ENCODE measurements at places on chromosomes 3 and 15.

DNA sequence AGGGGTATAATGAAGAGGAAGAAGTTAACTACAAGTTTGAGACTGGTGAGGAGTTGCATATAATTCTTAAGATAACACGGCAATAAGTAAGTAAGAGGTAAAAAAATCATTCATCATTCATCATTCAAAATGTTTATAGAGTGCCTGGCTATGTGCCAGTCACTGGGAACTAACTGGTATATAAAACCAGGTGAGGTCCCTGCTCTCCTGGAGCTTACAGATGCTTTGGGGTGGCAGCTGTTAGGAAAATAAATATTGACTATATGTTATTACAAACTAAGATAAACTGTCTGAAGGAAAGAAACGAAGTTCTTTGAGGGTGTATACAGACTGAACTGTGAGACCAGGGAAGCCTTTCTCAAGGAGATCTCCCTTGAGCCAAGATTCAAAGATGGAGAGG, 2.9 kb downstream of the CASR start:
- DNase-seq: no peak

DNA sequence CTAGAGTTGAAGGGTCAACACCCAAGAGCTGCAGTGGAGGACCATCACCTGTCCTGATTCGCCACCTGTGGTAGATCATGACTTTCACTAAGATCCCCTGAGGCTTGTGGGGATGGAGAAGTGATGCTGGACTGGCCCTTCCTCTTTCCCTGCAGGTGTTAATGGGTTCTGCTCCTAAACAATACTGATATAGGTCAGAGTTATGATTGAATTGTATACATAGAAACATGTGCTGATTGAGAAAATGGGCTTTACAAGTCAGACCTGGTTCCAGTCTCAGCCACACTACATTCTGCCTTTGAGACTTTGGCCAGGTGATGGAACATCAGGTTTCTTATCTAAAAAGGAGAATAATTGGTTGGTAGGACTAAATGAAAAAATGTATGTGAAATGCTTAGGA, 418.9 kb upstream of the TPRG1 start:
- DNase-seq: no peak

- DNase-seq: no peak
Observed at GRCh38 chr15:100043692-100044091, 298.1 kb downstream of the ADAMTS17 start.

GRCh38 chr3:128426128-128426921, 40.4 kb downstream of the DNAJB8 start:
- DNase-seq: peak; percentile 36

- DNase-seq: no peak
Observed at GRCh38 chr3:41224120-41224806, 25.0 kb downstream of the CTNNB1 start.

DNA sequence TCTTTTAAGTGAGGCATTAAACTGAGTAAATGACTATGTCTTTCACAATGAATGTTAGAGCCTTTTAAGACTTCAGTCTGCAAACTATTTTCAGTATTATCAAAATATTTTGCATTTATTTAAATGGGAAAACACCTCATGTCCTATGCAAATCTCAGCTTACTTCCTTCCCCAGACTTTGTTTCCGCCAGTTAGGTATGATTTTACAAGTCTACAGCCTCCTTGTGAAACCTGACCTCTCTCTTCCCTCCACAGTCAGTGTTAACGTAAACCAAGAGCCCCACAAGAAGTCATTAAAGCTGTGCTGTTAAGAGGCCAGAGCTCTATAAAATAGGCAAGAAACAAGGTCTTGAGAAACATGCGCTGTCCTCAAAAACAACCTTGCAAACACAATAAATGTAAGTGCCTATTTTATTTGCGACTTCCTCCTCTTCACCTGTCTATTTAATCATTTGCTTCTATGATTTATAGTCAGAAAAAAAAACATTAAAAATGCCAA, 48.3 kb downstream of the PRTG start:
- no peak for DNase-seq

- no peak for DNase-seq
Observed at GRCh38 chr3:34185301-34185700, 386.9 kb downstream of the PDCD6IP start.

GRCh38 chr15:99248000-99248715, 1.2 kb downstream of the TTC23 start:
- DNase-seq: no peak

DNA sequence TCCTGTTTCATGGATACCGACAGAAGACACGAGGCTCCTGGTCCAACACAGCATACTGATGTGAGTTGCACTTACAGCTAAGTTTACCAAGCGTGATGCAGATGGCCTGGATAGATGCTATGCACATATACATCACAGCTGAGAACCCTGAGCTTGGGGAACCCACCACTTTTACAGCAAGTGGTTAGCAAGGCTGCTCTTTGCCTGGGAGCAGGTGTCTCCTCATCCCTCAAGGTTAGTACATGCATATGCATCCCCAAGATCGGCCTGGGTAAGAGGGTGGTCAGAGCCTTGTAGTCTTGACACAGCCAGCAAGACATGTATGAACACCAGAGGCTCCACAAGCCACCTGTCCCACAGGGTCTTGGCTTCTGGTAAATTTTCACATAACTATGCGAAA, 28.3 kb downstream of the LRRC2 start:
- DNase-seq: no peak

GRCh38 chr3:73203101-73203500, 141.6 kb downstream of the EBLN2 start:
- no peak for DNase-seq

- no peak for DNase-seq
Observed at GRCh38 chr15:73936181-73936580, 9.9 kb downstream of the LOXL1 start.

- DNase-seq: no peak
Observed at GRCh38 chr3:100090669-100091005, 23.7 kb downstream of the FILIP1L start.

DNA sequence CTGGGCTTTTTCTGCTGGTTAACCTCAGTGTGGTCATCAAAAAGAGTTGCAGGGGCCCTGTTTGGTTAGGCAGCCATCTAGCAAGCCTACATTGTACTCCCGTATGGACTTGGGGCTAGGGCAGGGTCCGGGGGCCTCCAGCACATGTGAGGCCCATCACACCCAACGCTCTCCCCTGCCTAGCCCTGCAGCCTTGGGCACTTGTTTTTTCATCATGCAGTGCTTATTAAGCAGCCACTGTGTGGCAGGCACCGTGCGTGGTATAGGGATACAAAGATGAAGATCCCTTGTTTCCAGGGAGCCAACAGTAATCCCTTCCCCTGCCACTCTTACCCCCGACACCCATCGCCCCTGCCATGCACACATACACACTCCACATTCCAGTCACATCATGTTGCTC, 14.2 kb downstream of the MRAS start:
- no peak for DNase-seq

GRCh38 chr15:83546512-83546888, 99.4 kb downstream of the SH3GL3 start:
- DNase-seq: no peak

DNA sequence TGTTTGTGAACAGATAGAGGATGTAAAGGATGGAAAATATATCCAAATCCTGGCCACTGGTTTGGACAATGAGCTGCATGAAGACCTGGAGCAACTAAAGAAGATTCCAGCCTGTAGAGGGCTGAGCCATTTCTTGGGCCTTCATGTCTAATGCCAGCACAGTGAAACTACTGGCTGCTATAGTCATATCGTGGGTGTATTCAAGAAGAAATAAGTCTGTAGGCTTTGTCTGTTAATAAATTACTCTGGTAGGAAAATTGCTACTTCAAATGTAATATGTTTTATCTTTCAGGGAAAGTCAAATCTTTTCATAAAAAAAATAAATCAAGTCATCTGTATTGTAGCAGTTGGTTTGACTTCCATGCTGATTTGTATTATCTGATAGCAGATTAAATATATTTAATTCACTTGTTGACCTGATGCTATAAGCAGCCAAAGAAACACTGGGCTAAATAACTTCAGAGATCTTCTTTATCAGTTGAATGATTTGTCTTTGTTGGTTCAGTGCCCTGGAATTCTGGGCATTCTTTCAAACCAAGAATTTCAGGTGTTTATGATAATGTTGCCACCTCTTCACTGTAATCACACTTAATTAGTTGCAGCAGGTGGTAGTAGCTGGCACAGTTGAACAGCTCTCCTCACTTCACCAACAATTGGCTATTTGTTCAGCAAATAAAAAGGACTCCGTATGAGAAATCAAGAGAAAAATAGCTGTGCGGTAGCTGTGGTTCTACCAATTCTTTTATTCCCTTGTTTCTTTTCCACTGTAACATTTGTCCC, 1109.5 kb downstream of the NSUN3 start:
- no peak for DNase-seq

GRCh38 chr3:187982142-187982541, 171.8 kb upstream of the LPP start:
- no peak for DNase-seq

GRCh38 chr3:124969190-124969589, 34.6 kb upstream of the MUC13 start:
- no peak for DNase-seq
